ENCODE measurements at places on chromosomes 12 and 14.

DNA sequence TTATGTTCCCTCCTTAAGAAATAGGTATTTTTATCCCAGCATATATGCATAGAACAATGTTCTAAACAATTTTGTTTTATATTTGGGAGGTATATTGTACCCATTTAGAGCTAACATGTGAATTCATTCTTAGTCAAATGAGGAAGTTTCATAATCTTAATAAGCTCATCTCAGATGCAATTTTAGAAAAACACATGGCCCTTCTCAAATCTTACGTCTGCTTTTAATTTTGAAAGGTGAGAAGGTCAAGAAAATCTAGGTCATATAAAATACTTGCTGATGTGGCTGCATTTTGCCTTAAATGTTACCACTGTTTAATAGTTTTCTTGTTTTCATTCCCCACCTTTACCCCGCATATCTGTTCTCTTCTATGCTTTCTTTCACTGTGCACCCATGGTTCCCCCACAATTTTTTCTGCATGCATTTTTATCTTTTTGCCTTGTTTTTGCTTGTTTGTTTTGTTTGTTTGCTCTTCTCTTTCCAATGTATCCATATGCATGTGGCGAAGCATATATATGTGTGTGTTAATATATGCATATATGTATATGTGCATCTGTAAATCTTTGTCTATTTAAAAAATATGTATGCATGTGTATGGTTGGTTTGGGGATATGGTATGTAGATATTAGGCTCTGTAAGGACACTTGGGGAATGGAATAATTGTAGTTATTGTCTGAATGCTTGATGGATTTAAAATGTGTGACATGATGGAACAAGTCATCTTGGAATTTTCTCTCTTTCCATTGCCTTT is 317.1 kb downstream of the BCAT1 start:
- DNase-seq: no peak

DNA sequence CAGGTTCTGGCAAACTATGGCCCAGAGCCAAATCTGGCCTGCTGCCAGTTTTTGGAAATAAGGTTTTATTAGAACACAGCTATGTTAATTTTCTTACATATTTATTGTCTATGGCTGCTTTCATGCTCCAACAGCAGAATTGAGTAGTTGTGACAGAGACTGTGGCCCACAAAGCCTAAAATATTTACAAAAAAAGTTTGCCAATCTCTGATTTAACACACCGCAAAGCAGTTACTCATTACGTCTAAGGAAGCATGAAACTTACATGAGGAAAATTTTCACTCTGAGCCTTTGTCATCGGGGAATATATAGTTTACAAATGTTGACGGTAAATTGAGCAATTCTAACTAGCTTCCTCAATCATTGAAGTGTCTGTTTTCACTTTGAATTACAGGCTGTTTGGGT is 96.5 kb downstream of the UNC79 start:
- no peak for DNase-seq

DNA sequence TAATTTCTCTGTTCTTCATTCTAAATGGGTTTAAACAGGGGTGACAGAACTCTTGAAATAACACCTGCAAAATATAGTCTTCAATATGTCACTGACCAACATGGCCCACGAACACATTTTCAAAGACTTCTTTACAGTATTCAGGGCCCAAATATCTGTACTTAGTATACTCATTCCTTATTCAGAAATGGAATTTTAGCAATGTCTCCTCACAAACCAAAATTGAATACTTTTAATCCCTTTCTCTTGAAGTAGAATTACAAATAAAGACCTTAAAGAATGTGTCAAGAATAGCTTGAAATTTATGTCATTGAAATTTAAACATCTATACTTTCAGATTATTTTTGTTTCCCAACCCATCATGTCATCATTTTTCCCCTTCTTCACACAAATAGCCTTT is 263.1 kb downstream of the LRIG3 start:
- DNase-seq: no peak

- DNase-seq: no peak
Measured at GRCh38 chr14:72186523-72186922, 254.3 kb downstream of the RGS6 start.

DNA sequence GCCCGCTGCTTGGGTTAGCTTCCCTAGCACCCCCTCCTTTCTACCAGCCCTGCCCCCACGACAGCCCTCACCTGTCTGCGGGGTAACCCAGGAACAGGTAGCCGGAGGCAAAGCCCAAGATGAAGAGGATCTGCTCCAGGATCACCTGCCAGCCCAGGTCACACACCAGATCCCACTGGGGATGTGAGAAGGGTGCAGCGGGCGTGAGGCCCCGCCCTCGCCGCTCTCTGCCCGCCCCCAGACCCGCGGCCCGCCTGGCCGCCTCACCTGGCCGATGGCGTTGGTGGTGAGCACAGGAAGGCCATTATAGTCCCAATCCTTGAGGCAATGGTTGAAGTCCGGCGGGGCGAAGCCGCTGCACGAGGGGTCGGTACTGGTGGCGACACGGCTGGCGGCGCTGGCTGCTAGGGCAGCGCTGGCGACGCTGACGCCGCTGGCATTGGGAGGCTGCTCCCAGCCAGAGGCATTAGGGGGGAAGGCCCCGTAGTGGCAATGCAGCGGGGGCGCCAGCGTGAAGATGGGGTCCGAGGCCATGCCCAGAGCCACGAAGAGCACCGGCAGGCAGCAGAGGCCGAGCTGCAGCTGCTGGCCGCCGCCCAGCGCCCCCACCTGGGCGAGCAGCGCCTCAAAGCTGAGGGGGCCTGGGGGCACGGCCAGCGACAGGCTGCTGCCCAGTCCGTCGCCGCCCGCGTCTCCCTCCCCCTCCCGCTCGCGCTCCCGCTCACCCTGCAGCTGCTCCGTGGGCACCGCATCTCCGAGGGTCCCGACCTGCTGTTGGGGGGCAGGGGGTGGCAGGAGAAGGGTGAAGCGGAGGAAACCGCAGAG is 794 bp downstream of the SLC22A17 start:
- no peak for DNase-seq

Data from AG04449 (cell line).